ENCODE measurements at places on chromosomes 7 and 10.

- DNase-seq, result no peak
Observed at GRCh38 chr7:49229246-49229645, 304.9 kb downstream of the CDC14C start.

DNA sequence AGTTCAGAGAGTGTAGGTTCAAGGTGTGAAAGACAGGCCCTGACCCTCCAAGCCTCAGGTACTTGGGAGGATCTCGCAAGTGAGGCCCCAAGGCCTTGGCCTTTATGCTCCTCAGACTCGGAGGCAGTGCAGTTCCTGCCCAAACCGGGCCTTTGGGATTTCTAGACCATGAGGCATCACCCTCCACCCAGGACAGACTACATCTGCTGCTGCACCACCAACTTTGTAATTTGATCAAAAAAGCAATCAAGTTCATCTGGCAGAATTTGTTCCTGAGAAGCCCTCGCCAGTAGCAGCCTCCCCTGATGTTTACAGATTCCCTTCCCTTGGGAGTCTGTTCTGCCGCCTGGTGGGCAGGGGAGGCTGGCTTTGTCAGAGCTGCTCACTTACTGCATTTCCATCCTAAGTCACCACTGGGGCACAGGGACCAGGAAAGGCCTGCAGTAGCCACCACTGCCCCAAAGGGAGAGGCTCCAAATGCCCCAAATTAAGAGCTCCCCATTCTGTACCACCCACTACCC is 2.1 kb downstream of the CAMK2G start:
- DNase-seq, result no peak

GRCh38 chr10:88792661-88793060 is 9.9 kb upstream of the LIPM start:
- no peak for DNase-seq

- no peak for DNase-seq
Observed at GRCh38 chr7:126570845-126571244, 681.9 kb downstream of the GRM8 start.

DNA sequence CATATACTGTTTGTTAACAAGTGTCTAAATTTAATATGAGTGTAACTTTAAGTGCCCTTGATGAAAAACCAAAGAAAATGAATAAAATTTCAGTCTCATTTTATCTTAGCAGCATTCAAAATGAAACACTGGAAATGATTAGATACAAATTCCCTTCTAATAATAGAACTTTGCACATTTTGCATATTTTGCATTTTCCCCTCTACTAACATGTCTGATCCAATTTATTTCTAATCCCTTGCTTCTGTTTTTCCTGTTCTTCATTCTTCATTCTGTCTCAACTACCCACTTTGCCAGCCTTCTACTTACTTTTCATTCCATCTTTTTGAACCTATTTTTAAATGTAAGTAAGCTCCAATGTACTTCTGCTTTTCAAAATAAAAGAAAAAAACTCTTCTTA is 42.7 kb upstream of the SEMA3D start:
- DNase-seq, result no peak

DNA sequence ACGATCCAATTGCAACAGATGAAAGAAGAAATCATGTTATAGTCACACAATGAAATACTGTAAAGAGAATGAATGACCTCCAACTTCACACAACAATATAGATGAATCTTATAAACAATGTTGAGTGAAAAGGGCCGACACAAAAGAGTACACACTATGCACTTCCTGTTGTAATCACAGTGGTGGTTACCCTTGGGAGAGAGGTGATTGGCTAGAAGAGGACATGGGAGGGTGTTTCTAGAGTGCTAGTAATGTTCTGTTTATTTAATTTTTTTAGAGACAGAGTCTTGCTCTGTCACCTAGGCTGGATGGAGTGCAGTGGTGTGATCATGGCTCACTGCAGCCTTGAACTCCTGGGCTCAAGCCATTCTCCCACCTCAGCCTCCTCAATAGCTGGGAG is 82.5 kb downstream of the NDUFB2 start:
- no peak for DNase-seq

DNA sequence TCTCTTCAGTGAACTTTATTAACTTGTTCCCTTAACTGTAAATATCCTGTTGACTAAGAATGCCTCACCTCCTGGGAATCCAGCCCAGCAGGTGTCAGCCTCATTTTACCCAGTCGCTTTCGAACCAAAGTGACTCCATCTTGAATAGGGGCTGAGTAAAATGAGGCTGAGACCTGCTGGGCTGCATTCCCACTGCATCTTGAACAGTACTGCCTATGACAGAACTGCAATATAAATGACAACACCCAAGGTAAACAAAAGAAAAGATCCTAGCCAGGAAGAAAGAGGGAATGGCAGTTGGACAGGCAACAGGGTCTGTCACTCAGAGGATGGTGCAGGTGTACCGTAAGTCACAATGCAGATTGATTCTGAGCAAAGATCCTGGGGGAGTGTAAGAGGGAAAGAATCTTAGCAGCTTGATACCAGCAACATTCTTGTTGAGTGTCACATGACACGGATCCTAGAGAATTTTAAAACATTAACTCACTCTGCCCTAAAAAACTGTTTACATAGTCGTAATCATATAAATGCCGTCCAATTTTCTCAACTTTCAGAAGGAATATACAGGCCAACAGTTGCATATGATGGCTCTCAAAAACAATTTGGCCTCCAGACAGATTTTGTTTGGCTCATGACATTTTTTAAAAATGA is 4.4 kb upstream of the FAM107B start:
- no peak for DNase-seq

DNA sequence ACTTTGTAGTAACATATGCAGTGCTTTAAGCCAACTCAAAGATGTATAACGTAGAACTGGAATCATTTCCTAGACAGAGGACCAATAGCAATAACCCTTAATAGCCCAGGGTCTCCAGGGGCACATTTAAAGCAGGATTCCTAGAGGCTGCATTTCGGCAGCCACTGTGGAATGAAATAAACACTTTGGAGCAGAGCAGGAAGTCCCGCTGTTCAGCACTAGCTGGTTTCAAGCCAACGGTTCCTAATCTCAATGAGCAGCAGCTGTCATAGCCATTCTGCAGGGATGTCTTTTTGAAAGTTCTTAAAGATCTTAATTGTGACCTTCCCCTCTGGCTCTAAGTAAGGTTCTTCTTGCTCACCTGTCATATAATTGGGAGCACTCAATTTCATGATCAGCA is 18.4 kb upstream of the MACROH2A2 start:
- DNase-seq, result no peak

- no peak for DNase-seq
Observed at GRCh38 chr10:15230257-15230656, 61.8 kb upstream of the NMT2 start.

DNA sequence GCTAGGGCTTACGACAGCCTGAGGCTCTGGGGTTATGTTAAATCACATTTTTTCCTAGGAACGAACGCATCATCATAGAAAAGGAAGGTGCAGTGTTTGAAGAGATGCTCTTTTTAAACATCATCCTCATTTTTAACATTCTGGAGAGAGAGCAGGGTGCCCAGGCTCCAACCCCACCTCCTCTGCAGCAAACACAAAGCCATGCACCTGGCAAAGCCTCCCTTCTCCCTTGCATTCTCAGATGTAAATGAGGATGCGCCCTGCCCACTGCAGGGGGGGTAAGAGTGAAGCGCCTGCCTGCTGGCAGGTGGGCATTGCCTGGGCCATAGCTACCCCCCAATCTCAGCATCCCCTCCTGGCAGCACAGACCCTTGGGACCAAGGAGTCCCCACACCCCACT is 92.4 kb downstream of the PTPRN2 start:
- DNase-seq, result no peak

GRCh38 chr7:549891-550625 is 30.4 kb upstream of the PDGFA start:
- DNase-seq, result no peak

- DNase-seq, result no peak
Observed at GRCh38 chr7:96297876-96298275, 24.0 kb downstream of the SLC25A13 start.

GRCh38 chr7:117200786-117201458 is 121.9 kb downstream of the WNT2 start:
- DNase-seq, result no peak

DNA sequence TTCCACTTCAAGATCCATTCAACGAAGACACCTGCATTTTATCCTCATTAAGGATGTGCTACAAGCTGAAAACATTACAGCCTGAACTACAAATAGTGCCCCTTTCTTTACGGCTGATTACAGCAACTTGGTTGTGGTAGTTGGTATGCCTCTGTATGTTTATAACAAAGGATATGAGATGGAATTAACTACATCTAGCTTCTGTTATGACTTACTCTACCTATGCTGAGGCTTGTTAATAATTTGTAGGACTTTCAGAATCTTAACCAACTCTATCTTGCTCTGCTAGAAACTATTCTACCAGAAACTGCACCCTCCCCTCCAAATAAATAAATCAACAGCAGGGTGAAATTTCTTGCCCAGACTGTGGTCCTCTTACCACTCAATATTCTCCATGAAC is 448.1 kb downstream of the GRM8 start:
- DNase-seq, result no peak

- DNase-seq, result no peak
Observed at GRCh38 chr7:99028261-99028973, 115.5 kb downstream of the SMURF1 start.

DNA sequence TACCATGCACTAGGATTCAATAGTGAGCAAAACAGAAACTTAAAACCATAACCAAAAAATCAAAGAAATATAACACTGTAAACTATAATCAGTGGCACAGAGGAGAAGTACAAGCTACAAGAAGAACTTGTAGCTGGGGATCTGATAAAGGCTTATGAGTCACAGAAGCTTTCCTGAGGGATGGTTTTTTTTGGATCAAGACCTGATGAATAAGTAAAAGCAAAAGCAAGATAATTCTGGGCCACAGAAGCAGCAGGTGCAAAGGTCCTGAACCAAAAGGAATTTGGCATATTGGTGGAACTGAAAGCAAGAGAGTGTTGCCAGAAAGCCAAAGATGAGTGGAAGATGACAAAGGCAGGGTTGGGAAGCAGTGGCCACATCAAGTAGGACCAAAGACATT is 37.4 kb upstream of the BET1 start:
- no peak for DNase-seq

DNA sequence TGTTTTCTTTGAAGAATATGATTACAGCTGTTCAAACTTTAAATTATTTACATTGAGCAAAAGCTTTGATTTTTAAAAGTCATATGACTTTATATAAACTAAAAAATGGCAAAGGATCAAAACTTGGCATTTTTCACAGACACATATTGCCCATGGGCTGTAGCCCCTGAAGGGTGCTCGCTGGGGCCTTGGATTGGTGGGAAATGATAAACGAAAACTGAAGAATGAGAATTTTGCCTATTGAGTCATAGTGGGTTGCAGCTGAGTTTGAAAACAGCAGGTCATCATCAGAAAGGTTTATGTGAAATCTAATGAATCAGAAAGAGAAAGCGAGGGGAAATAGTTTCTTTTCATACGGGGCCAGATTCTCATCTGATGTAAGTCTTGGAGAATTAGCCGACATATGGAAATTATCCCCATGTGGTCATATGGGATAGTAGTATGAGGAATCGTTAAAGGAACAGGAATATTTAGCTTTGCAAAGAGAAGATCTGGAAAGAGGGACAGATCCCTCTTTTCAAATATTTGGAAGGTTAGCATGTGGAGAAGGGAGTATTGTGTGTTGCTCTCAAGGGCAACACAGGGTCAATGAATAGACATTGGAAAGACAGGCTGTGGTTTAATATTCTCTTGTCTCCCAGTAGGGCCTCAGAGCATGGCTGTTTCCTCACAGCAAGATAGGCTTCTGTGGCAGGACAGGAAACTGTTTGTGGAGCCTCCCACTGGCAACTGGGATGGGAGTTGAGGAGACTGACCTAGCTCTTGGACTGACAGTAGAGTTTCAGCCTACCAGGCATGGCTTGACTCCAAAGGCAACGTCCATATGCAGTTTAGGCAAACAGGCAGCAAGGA is 119.0 kb downstream of the FZD1 start:
- no peak for DNase-seq

DNA sequence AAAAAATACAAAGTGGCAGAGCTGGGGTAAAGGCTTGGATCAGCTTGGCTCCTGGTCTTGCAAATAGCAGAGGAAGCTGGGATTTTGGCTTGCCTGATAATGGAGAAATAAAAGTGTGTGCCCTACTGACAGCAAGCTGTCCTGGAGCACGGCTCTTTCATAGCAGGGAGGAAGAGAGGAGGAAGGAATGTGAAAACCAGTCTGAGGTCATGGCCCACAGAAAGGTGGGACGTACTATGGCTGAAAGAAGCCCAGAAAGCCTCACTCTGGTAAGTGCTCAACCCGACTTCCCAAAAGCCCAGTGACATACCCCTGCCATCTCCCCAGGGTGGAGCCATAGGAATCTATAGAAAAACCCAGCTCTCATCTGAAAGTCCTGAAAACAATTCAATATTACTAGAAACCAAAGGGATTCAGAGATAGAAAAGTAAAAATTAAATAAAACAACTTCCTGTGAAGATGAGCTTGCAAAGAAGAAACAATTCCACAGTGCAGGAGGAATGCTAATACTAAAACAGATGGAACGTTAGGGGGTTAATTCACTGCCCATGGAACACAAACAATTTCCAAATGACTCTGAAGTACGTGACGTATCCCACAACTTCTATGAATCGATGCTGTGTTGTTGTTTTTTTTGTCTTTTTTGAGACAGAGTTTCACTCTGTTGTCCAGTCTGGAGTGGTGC is 246.7 kb upstream of the PTN start:
- no peak for DNase-seq

DNA sequence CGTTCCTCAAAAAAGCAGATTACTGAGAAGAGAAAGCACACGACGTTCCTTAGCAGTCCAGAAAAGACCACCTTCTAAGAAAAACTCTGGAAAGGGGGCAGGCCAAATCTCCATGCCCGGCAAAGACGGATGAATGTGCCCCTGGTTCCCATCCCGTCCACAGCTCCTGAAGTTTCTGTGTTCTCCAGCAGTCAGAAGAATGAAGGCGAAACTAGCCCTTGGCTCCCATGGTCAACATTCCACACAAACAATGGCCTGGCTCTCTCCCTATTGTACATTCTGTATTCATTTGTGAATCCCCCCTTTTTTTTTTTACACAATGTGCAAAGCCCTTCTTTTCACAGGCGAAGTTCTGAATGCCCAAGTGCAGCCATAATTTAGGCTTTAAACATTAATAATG is 5.3 kb downstream of the CTBP2 start:
- DNase-seq, result no peak

DNA sequence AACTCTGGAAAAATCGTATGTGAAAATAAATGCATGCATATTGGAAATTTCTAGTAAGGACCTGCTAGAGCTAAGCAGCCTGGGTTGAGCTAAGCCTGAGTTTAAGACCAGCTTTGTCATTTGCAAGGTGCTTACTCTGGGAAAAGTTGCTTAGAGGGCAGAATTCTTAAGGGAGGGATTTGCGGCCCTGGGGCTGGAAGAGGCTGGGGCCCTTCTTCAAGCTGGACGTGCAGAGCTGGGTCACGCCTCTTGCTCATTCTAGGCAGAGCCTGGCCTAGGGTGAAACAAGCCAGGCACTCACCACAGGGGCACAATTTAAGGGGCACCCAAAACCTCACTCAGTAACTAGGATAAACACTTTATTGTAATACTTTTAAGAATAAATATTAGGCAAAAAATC is 137.2 kb downstream of the ARHGAP22 start:
- no peak for DNase-seq

GRCh38 chr7:51589111-51589510 is 272.5 kb upstream of the COBL start:
- DNase-seq, result no peak

- DNase-seq, result no peak
Observed at GRCh38 chr10:98411166-98411565, 3.8 kb downstream of the PYROXD2 start.

All from RWPE2 (cell line).